EL (cell line): ENCODE measurements at places on chromosomes 4 and X.

DNA sequence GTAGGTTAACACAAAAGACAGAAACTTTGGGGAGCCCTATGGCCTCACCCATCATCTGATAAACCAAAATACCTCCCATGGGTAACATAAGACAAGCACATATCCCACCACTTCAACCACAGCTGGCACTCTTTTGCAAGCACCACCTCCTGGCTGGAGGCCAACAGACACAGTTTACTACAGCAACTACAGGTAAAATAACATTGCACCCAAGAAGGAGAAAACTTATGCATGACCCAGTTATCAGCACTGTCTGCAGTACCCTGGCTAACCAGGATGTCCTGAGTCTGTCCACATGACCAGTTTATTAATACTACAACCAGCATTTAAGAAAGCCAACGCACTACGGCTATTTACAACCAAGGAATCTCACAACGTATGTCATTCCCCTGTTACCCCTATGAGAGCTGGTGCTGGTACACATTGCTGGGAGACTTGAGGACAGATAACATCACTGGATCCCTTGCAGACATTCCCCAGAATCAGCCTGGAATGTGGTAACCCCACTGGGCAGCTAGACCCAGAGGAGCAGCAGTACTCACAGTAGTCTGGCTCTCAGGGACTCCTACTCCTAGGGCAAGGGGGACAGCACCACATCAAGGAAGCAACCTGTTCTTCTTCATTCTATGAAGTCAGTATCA, 32.0 kb downstream of the ELF2 start:
- DNase-seq = peak; percentile 1

- DNase-seq = no peak
These were observed 544.5 kb downstream of the PPP4R3C start for GRCh38 chrX:26918631-26919030.

GRCh38 chrX:71162981-71163380, 18.3 kb downstream of the NLGN3 start:
- DNase-seq = no peak

- no peak for DNase-seq
These were observed 1522.5 kb downstream of the ARAP2 start for GRCh38 chr4:34721835-34722234.

- peak; percentile 74 for DNase-seq
These were observed 90.0 kb upstream of the EDA2R start for GRCh38 chrX:66728818-66729271.

GRCh38 chrX:136710325-136710951, 62.5 kb downstream of the CD40LG start:
- DNase-seq = peak; percentile 15

DNA sequence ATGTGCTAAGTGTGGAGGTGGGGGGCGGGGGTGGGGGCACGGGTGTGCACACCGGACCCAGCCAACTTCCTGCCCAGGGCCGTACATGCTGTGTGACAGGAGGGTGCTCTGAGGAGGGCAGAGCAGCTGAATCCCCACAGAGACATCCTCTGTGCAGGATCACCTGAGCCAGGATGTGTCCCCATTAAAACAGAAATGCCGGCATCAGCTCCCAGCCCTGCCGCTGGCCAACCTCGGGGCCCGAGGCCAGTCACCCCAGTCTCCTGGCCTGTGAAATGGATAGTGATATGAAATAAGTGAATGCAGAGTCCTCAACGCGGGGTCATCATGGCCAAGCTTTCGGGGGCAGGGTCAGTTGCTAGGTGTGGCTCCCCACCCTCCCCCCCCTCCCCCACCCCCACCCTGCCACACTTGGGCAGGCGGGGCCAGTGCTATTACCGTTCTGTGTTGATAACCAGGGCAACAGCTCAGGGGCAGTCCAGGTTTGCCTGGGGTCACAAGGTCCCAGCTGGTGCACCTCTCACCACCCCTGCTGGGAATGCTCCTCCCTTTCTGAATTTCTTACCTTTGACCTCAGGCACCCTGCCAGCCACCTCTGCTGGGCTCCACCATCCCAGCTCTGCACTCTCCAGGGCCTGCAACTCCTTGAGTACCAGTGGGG, 227.2 kb upstream of the PSAPL1 start:
- no peak for DNase-seq

- DNase-seq = no peak
These were observed 646.0 kb upstream of the FAM241A start for GRCh38 chr4:111499291-111499690.

DNA sequence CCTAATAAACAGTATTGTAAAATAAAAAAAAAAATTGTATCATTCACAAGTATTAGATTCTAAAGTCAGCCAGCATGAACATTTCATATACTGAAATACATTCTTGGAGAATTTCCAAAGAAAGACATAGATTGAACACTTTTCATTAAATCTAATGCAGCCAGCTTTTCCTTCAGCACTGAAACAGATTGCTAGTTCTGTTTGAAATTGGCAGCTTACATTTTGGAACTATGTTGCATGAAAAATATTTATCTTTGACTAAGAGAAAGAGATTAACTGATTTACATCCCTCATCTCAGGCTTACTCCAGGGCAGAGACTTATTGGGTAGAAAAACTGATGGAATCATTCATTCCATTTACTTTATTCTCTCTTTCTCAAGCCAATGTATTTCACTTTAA, 272.7 kb downstream of the PDHA2 start:
- no peak for DNase-seq
